Karpas-422 (cell line): ENCODE measurements at places on chromosomes 7 and 10. TPM values are rescaled to one million over a fixed set of nuclear protein-coding genes. Genes with fewer than 3 reads are reported as not detected.

DNA sequence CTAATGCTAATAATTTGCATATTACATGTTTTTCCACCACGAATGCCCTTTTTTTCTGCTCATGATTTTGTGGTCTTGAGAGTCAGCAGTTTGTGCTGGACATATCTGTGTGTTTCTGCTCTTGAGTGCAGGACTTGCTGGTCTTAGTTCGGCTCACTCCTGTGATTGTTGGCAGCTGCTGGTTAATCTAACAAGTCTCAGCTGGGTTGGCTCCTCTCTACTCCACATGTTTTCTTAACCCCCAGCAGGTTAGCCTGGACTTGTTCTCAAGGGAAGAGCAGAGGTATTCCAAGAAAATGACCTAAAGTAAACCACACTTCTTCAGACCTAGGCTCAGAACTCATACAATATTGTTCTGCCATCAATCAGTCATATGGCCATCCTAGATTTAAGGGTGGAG lies 1238.9 kb downstream of the XPNPEP1 start:
- no peak for DNase-seq

DNA sequence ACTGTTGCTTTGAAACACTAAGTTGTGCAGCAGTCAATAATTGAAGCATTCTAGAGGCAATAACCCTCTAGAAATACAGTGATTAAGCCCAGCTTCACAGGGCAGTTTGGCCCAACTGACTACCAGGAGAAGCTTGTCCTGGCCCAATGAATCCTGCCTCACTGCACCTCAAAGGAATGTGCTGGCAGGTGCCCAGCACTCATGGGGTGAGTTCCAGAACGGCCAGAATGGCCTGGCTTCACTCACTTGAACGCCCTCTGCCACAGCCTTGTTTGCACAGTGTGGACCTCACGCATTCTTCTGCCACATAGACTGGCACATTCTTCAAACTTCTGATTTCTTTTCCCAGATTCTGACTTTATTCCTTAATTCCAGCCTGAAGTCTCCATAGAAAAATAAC lies 6.6 kb upstream of the ITIH2 start:
- no peak for DNase-seq

GRCh38 chr7:4434306-4434705 lies 247.8 kb upstream of the FOXK1 start:
- no peak for DNase-seq

DNA sequence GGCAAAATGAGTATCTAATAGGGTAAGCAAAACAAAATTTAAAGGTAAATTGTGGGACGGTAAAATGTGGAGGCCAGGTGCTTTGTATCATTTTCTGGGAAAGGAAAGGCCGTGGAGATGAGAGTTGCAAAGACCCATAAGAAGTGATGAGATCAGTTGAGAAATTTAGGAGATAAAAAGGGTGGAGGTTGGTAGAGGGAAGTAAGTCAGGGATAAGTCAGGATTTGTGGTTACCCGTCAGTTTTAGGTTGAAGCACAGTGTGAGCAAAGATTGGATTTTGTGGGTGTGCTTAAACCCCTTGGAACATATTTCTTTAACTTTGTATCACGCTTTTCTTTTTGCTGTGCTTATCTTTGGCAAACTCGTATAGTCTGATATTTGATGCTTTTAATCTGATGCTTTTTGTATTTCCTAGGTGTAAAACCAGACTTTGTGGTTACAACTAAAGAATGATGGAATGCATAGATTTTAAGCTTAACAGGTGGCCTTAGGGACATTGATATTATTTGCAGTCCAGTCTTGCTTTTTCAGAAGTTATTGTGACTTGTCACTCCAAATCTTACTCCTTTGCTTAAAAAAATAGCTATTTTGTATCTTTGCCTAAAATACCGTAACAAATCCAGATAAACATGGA lies 1.2 kb downstream of the BTRC start:
- no peak for DNase-seq

DNA sequence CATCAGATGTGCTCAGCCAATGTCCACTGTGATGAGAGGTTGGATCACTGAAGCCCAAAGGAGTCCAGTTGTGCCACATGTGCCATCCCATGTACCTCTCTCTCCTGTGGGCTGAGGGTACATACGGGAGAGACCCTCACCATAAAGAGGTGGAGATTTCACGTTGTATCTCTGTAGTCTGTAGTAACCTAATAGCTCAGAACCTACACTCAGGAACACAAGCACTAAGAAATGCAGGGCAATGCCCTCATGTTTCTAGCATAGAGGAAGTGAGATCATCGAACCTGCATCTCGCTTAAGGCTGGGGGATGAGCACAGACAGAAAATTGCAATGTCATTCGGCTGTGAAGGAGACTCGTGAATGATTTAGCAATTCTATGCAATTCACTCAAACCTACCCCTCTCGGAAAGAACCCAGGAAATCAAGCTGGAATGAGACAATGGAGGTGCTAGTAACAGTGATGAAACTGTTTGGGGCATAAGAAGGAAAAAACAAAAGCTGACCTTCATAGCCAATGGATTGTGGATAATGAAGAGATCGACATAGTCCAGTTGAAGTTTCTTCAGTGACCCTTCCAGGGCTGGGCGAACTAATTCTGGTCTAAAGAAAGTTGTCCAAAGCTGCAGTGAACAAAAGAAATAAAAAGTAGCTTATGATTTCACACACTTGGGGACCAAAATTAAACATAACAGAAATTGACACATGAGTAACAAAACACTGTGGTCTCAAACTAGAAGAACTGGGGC lies 80.3 kb upstream of the UCN3 start:
- peak; percentile 49 for DNase-seq

GRCh38 chr10:21516242-21517131 lies 9.0 kb downstream of the SKIDA1 start:
- DNase-seq: peak; percentile 82

DNA sequence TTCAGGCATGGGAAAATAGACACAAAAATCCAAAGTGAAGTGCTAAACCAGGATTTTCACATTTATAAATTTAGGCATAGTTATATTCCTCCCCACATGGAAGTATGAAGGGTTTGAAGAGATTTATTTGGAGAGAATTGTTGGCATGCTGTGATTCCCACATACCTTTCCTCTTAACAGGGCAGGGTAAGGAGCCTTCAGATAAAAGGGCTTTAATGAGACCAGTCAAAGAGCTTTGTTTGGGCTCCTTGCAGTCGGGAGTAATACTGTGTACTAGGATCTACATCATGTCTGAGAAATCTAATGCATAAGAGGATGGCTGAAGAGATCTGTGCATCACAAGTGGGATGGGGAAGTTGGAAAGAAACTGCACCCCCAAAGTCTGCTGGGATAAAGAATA lies 140.8 kb upstream of the PTN start:
- DNase-seq: no peak

GNG11 gene
- not detected in 2 replicates for total RNA-seq

DNA sequence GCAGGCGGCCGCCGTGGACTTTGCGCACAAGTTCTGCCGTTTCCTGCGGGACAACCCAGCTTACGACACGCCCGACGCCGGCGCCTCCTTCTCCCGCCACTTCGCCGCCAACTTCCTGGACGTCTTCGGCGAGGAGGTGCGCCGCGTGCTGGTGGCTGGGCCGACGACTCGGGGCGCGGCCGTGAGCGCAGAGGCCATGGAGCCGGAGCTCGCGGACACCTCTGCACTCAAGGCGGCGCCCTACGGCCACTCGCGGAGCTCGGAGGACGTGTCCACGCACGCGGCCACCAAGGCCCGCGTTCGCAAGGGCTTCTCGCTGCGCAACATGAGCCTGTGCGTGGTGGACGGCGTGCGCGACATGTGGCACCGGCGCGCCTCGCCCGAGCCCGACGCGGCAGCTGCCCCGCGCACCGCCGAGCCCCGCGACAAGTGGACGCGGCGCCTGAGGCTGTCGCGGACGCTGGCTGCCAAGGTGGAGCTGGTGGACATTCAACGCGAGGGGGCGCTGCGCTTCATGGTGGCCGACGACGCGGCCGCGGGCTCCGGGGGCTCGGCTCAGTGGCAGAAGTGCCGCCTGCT lies 14.1 kb downstream of the SH2B2 start:
- DNase-seq: no peak

OPN4 gene
- not detected in 2 replicates for total RNA-seq

PTPRN2 gene
- total RNA-seq: 0.87 and 1.7 TPM in 2 replicates

GRCh38 chr10:93872375-93873158 lies 21.2 kb upstream of the SLC35G1 start:
- DNase-seq: no peak

- DNase-seq: no peak
Observed at GRCh38 chr10:83522881-83523386, 616.4 kb upstream of the GHITM start.

AGAP5 gene
- 6.7 and 8.1 TPM in 2 replicates for total RNA-seq

GRCh38 chr7:70857793-70858545 lies 274.0 kb upstream of the GALNT17 start:
- no peak for DNase-seq

PDE1C gene
- total RNA-seq: not detected in 2 replicates

DNA sequence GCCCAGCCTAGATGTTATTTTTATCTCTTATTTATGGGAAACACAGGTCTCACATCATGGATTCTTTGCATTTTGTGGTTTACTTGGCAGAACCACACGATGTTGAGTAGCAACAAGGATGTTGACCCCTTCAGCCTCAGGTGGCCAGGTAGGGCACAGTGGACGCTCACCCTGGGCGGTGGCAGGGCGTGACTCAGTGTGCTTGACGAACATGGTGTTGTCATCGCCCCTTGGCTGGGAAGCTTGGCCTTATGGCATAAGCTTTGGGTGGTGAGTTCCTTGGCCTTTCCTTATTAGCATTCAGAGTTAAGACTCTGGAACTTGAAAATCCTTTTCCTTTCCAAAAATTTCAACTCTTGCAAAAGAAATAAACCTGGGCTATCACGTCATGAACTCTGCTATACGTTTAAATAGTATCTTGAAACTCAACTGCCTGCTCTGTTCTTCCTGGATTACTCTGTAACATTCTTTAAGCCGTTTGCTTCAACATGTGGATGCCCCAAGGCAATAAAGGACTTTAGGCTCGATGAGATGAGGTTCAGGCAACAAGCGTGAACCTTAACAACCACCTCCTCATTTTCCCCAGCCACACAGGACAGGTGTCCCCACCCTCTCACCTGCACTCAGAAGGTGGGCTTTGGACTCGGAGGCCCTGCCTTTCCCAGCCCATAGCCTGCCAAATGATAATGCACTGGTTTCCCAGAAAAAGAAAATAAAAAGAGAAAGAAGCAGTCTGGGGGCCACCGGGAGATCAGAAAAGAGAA lies 22.5 kb upstream of the ECHDC3 start:
- DNase-seq: no peak

GRCh38 chr10:71743089-71743838 lies 23.7 kb upstream of the C10orf105 start:
- no peak for DNase-seq

DNA sequence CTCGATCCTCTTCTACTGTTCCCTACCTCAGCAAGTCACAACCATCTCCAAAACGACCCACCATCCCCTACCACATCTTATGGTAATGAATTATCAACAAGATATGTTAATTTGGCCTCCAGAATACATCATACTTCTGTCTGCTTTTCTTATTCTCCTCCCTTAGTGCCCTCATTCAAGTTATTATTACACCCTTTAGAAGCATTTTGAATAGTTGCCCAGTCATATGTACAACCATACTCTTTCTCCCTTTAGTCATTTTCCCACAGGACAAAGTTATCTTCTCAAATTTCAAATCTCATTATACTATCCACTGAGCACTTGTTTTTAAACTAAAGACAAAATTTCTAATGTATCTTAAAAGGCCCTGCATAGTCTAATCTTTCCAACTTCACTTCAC lies 71.0 kb downstream of the GNAT3 start:
- no peak for DNase-seq
